ENCODE measurements at places on chromosomes 2 and 18. TPM values are rescaled to one million over a fixed set of nuclear protein-coding genes. Genes with fewer than 3 reads are reported as not detected.

The CFC1 gene
- not detected for total RNA-seq

The ARPC2 gene
- 343 TPM for total RNA-seq

The LONRF2 gene
- 0.29 TPM for total RNA-seq

The CYP27A1 gene
- 0.39 TPM for total RNA-seq

The IL1B gene
- total RNA-seq = 0.20 TPM

The FBXO41 gene
- total RNA-seq = 23.7 TPM

The IL36B gene
- not detected for total RNA-seq

The KIF1A gene
- not detected for total RNA-seq

The B3GNT7 gene
- total RNA-seq = 14.3 TPM

The GALR1 gene
- total RNA-seq = not detected

The ASXL3 gene
- 0.02 TPM for total RNA-seq

The RHOB gene
- 65.0 TPM for total RNA-seq

The OTOS gene
- not detected for total RNA-seq

The SULT1C4 gene
- not detected for total RNA-seq

The MC5R gene
- not detected for total RNA-seq

The AMER3 gene
- total RNA-seq = not detected

The CPSF3 gene
- 28.4 TPM for total RNA-seq

The CNRIP1 gene
- total RNA-seq = not detected

The LTBP1 gene
- total RNA-seq = 0.17 TPM

The MAP3K19 gene
- total RNA-seq = not detected

The HSBP1L1 gene
- total RNA-seq = 7.2 TPM

The CD8B gene
- total RNA-seq = 0.46 TPM

The CYTIP gene
- total RNA-seq = 358 TPM

The UPP2 gene
- total RNA-seq = not detected

The LDLRAD4 gene
- total RNA-seq = 36.3 TPM

The CSRNP3 gene
- not detected for total RNA-seq

The XIRP2 gene
- not detected for total RNA-seq

The ELOA2 gene
- not detected for total RNA-seq

The UGT1A1 gene
- not detected for total RNA-seq

The TMEM198 gene
- total RNA-seq = 0.39 TPM

The COL5A2 gene
- total RNA-seq = 0.66 TPM

The PLGLB2 gene
- total RNA-seq = 6.1 TPM

The GAL3ST2 gene
- not detected for total RNA-seq

The CHPF gene
- total RNA-seq = 1.3 TPM

The QPCT gene
- 2.1 TPM for total RNA-seq

The KHK gene
- 5.5 TPM for total RNA-seq

The TEKT4 gene
- total RNA-seq = not detected

The RIT2 gene
- not detected for total RNA-seq

Measured in B cell (primary cell).